Muscle of arm (tissue), 14 donors: ENCODE measurements at places on chromosomes 5 and 9.

- DNase-seq: no peak
Measured at GRCh38 chr9:20486552-20486951, 135.7 kb downstream of the MLLT3 start.

DNA sequence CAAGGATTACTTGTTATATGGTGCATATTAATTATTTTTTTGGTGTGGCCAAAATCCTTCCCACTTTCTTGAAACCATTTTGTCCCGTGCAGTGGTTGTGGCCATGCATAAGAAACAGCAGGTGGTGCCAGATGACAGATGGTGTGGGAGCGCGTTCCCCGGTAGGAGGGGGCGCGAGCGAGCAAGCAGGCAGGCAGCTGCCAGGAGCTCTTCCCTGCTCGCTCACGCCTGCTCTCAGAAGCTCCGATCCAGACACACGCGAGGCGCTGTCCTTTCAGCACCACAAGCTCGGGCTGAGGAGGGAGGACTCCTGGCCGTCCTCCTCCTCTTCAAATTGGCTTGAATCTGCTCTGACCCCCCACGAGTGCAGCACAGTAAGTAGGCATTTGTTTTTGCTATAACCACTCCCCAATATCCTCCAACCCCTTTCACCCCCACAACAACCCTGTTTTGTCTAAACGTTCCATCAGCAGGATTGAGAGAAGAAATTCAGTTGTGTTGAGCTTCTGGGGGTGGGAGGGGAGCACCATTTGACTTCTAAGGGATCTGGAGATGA, at the start of gene NSG2:
Gene NSG2, plus strand, starts transcription at position 237 of the 556 bp plus-strand sequence. CDS start 1,050 bp downstream, outside the sequence.
- peak; percentile 90 for DNase-seq

GRCh38 chr5:81825237-81825636, 74.3 kb upstream of the SSBP2 start:
- peak; percentile 27 for DNase-seq

- no peak for DNase-seq
Measured at GRCh38 chr5:142425286-142426065, 100.7 kb upstream of the SPRY4 start.

DNA sequence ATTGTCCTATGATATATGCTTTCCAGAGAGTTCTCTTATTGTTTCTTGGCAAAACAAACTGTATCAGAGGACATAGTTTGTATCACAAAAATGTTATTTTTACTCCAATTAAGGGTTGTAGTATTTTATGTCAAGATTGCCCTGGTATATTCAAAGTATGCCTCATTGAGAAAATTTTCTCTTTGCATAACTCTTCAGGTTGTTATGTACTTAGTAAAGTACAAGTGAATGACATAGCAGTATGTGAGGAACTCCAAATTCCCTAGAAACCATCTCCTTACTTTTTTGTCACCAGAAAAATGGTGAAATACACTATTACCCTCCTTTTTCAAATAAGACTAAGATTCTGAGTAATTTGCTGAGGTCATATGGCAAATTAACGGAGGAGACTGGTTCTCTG, 355.3 kb downstream of the NFIB start:
- no peak for DNase-seq

DNA sequence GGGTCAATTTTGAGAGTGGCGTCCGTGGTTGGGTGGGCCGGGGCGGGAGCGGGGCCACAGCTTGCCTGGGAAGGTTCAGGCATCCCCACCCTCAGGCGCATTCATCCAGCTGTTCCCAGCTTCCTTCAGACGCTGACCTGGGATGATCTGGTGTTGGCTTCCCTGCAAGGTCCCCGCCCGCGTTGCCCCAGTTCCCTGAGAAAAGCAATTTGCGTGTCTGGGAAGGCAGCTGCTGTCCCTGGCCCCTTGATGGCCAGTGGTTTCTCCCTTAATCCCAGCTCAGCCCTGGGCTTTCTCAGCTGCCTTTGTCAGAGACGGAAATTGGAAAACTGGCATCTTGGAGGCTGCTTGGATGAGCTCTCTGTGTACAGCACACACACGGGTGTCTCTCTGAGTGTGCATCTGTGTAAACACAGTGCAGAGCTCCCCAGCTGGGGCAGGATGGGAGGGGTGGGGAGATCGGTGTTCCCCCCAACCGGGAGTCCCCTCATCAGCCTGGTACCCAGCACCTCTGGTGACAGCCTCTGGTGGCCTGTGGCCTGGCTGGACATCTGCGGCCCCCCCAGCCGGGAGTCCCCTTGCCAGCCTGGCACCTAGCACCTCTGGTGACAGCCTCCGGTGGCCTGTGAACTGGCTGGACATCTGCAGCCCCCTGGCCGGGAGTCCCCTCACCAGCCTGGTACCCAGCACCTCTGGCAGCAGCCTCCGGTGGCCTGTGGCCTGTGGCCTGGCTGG, 94.0 kb downstream of the COL5A1 start:
- DNase-seq: peak; percentile 77
